Heart right ventricle (tissue), 16 donors: ENCODE measurements at places on chromosomes 6 and 20. TPM values are rescaled to one million over a fixed set of nuclear protein-coding genes. Genes with fewer than 3 reads are reported as not detected.

- DNase-seq = no peak
Observed at GRCh38 chr6:128421788-128422187, 98.6 kb downstream of the PTPRK start.

DNA sequence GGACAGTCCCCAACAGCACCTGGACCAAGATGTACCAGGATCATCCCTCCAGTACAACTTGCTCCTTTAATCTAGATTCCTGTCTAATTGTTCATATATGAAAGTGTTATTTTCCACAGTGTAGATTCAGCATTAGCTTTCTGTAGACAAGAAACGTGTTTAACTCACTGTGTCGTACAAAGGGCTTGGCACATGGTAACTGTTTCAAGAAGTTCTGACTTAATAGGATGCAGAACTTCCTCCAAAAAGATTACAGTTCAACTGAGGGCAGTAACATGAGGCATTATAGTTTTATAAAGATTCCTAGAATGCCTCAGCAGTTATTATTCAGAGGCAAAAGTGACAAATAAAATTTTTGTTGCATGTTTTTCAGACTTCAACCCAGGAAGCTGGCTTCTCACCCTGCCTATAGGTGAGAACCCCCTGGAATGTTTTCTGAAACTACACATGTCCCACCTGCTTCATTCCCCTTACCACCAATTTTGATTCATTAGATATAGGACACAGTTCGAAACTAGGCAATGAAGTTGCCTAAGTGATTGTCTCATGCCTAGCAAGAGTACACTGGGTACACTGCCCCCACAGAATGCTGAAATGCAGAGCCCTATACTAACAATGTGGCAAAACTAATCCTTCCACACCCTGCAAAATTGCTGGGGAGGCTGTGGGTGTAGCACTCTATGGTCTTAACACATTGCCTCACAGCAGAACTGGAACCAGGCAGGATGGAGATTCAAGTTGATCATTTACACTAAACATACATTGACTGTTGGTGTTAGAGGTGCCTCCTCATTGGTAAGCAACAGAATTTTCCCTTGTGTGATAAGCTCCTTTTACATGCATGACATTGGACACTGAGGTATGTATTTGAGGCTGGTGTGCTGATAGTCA is 22.6 kb upstream of the SH3BGRL2 start:
- no peak for DNase-seq

- no peak for DNase-seq
Observed at GRCh38 chr6:112308476-112308875, 38.7 kb upstream of the RFPL4B start.

- DNase-seq = no peak
Observed at GRCh38 chr6:141394125-141394536, 738.6 kb upstream of the GJE1 start.

GRCh38 chr20:25437153-25437581 is 29.7 kb downstream of the GINS1 start:
- DNase-seq = no peak

- DNase-seq = no peak
Observed at GRCh38 chr6:138546733-138547185, 47.5 kb upstream of the NHSL1 start.

DNA sequence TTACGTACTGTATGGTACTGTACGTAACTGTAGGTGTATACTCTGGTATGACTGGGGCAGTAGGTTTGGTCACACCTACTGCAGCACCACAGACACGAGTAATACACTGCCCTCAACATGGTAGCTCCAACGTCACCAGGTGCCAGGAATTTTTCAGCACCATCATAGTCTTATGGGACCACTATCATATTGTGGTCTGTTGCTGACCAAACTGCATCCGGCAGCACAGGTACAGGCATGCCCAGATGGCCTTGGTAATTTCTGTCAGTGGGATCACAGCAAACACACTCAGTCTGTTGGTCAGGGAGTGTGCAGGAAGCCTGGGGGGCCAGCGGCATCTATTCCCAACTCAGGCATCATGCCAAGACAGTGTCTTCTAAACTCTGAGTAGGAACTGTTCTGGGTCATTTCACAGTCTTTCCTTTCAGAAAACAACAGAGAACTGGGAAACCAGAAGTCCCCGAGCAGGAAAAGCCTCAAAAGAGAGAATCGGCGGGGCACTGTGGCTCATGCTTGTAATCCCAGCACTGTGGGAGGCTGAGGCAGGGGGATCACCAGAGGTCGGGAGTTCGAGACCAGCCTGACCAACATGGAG is 5.8 kb downstream of the YTHDF1 start:
- DNase-seq = no peak

- DNase-seq = peak; percentile 71
Observed at GRCh38 chr20:50575865-50576720, 65.9 kb downstream of the PTPN1 start.

DNA sequence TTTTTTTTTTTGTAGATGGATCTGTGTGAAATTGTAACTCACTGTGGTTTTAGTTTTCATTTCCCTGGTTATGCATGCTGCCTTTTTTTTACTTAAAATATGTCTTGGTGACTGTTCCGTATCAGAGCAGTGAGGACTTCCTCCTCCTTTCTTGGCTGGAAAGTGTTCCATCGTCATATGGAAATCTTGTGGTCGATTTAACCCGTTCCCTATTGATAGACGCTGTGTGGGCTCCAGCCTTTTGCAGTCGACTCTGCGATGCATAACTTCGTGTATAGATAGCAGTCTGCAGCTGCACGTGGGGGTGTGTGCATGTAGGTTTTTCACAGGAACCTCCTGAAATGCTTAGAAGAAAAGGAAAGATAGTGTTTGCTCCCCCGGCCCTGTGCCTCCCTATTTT is 28.1 kb upstream of the PNPLA1 start:
- DNase-seq = no peak

DNA sequence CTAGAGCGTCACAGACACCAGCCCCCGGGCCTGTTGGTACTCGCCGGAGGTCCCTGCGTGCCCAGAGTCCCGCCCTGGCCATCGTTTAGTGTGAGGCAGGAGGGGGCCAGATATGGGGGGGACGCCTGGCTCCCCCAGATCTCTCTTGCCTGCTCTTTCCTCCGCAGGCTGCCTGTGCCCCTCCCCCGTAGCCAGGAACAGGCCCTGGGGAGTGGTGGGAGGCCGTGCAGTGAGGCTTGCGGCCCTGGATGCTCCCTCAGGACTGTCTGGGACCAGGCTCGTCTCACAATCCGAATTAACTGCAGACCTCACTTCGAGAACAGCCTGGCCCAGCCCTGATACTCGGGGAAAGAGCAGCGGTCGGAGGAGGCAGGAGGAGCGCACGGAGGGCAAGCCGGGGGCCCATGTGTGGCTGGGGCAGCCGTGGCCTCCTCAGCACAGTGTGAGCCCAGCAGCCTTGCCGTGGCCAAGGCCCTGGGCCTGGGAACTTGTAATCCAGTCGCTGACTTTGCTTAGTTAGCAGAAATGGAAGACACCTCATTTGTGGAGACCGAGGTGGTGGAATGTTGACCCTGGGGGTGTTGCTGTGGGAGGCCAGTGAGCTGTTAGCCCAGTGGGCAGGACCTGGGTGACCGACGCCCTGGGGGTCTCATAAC is 28.7 kb downstream of the FRMD1 start:
- DNase-seq = no peak

DNA sequence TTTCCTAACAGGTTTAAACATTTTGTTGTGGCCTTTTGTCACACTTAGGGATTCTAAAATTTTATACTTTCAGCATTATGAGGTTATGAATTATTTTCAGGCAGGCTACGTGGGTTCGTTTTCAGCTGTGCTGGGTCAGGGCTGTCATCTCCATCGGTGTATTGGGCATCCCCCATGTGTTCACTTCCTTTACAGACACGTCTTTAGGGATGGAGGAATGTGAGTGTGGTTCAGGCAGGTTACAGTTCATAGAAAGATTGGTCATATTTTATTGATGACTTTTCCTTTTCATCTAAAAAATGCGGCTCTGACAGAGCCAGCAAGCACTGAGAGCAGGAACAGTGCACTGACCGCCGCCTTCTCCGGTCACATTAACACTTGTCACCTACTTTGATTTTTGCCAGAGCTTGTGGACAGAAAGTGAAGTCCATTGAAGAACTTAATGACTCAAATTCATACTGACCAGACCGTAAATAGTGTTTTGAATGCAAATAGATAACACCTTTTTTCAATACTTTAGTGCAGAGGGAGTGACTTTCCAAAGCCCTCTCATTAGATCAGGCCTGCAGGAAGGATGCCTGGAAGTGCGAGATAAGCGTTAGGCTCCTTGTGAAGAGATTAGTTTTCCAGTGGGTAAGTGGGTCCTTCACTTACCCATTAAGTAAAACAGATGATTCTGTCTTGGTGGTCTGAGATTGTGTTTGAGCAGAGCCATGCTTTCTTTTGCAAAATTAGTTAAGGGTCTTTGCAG is 113.1 kb downstream of the TIAM2 start:
- no peak for DNase-seq

DNA sequence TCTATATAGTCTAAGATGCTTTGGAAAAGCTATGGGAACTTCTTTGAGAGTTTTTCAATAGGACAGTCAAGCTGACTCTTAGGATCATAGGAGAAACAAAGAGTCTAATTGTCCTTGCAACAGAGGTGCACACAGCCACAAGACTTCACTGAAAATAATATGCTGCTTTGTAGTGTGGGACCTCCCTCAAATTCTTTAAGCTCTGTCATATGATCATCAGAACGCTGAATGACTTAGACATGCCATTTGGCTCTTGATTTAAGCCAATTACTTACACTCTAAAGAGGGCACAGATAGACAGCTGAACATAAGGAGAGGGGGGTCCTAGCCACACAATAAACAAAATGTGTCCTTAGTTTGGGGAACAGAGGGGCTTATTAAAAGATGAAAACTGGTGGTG is 818.7 kb upstream of the GJE1 start:
- no peak for DNase-seq

DNA sequence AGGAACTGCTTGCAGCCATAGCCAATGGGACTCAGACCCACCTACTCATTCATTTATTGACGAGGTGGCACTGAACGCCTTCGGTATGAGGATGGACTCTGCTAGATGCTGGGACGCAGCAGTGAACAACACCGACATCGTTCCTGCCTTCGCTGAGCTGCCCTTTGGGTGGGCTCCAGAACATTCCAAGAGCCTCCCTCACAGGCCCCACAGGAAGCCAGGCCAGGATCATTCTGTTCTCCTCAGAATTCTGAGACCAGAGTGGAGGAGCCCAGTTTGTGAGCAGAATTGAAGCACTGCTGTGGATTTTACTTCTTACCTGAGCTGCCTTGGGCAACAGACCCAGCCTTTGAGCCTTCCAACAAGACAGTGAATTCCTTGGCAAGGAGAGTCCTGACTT is 82.1 kb downstream of the KCNB1 start:
- no peak for DNase-seq

DNA sequence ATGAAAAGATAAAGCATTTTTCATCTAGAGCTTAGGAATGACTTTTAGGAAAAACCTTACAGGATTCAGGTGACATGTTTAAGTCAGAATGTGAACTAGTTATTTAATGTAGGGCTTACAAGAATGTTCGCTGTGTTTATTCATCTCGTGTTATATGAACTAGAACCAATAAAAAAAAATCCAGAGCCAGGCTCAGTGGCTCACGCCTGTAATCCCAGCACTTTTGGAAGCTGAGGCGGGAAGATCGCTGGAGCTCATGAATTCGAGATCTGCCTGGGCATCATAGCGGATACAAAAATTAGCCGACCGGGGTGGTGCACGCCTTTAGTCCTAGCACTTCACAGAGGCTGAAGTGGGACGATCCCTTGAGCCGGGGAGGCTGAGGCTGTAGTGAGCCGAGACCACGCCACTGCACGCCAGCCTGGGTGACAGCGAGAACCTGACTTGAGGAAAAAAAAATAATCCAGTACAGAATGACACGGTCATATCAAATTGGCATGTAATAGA is 46.3 kb downstream of the OR2B2 start:
- no peak for DNase-seq

- DNase-seq = no peak
Observed at GRCh38 chr20:5779071-5779900, 29.1 kb downstream of the SHLD1 start.

GRCh38 chr6:144939921-144940320 is 654.8 kb downstream of the UTRN start:
- DNase-seq = no peak

DNA sequence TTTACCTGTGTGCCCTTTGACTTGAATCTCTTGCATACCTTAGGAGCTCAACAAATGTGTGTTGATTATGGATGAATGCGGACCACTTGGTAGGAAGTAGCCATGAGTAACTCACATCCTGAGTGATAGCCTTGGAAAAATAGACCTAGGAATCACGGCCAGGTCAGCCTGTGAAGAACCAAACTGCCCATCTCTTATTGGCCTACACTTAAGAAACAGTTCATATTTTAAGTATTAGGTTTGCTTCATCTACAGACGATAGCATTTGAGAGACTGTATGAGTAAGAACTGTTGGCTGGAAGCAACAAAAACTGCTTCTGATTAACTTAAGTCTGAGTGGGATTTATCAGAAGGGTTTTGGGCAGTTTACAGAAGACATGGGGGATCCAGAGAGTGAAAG is 320.1 kb upstream of the PRND start:
- no peak for DNase-seq

- peak; percentile 33 for DNase-seq
Observed at GRCh38 chr6:166998256-166999144, 697 bp upstream of the CEP43 start.

DNA sequence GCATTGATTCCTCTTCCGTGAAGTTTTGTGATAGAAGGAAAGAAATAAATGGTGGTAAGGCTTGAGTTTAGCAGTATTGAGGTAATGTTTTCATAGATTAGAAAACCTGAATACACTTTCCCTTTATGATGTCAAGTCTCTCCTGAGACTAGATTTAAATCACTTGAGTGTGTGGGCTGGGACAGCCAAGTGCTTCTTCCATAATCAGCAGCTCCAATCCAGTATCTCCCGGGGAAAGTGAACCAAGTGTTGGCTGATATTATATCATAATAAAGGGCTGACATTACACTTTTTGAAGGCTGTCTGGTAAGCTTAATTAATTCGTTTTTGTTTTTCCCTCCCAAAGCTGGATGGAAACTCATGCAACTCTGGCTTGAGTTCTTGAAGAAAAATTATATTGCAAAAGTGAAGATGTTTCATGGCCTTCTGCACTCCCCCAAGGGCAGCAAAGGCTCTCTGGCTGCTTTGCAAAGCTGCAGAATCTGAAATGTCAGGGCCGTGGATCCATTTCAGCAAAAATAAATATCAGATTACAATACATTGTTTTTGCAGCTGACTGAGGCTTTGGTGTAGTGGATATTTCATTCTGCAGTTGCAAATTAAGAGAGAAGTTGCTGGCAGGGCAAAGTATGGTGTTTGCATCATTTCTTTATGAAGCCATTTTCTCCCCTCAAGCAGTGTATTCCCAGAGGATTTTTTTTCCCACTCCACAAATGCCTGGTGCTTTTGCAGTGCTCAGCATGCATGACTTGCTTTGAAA is 101.2 kb downstream of the MKKS start:
- DNase-seq = no peak

The COL19A1 gene
- polyA plus RNA-seq = 0.59 TPM

The FOXC1 gene
- polyA plus RNA-seq = 3.6 TPM

The HLA-DQA1 gene
- 9.6 TPM for polyA plus RNA-seq

The BAG2 gene
- polyA plus RNA-seq = 6.4 TPM

The PRPH2 gene
- polyA plus RNA-seq = 0.51 TPM

The KCNK17 gene
- 0.20 TPM for polyA plus RNA-seq

The FAM184A gene
- polyA plus RNA-seq = 0.22 TPM

The TREML2 gene
- polyA plus RNA-seq = not detected
